ENCODE measurements at places on chromosomes 6 and 20. TPM values are rescaled to one million over a fixed set of nuclear protein-coding genes. Genes with fewer than 3 reads are reported as not detected.

Gene DEFB124
- not detected for total RNA-seq

Gene ATG5
- 63.1 TPM for total RNA-seq

Gene LPA
- 0.24 TPM for total RNA-seq

Gene CAPN11
- not detected for total RNA-seq

Gene OXT
- total RNA-seq: not detected

Gene SIRPD
- not detected for total RNA-seq

Gene C6orf58
- not detected for total RNA-seq

Gene GCLC
- 44.1 TPM for total RNA-seq

Gene FGD2
- under 0.01 TPM for total RNA-seq

Gene CLIC5
- total RNA-seq: 0.72 TPM

Gene TRAPPC3L
- total RNA-seq: not detected

Gene SPATA25
- total RNA-seq: 0.72 TPM

Gene CHRNA4
- total RNA-seq: not detected

Gene PHACTR3
- total RNA-seq: 3.4 TPM

Gene UBD
- not detected for total RNA-seq

Gene TMEM217
- 4.8 TPM for total RNA-seq

Gene OR2H1
- not detected for total RNA-seq

Gene LY86
- not detected for total RNA-seq

Gene NT5E
- total RNA-seq: 84.3 TPM

Gene MAS1
- under 0.01 TPM for total RNA-seq

Gene CCM2L
- under 0.01 TPM for total RNA-seq

Gene SLC25A27
- total RNA-seq: 2.8 TPM

Gene GRIK2
- total RNA-seq: 0.21 TPM

Gene WFDC12
- total RNA-seq: 0.96 TPM

Gene PPP1R10
- 9.6 TPM for total RNA-seq

Gene ASF1A
- 10.4 TPM for total RNA-seq

Gene SKIC2
- total RNA-seq: 48.2 TPM

Gene PPP1R3G
- total RNA-seq: 3.4 TPM

Gene CST1
- total RNA-seq: not detected

Gene GSTA1
- 0.48 TPM for total RNA-seq

Gene CALHM5
- under 0.01 TPM for total RNA-seq

Gene FAM184A
- total RNA-seq: 0.24 TPM

Gene PLA2G7
- not detected for total RNA-seq

Gene ENPP3
- under 0.01 TPM for total RNA-seq

Gene CITED2
- 26.7 TPM for total RNA-seq

Gene CLDN20
- total RNA-seq: not detected

Gene GSTA3
- not detected for total RNA-seq

Gene CLPSL2
- not detected for total RNA-seq
